ENCODE measurements at places on chromosomes 7 and 10.

DNA sequence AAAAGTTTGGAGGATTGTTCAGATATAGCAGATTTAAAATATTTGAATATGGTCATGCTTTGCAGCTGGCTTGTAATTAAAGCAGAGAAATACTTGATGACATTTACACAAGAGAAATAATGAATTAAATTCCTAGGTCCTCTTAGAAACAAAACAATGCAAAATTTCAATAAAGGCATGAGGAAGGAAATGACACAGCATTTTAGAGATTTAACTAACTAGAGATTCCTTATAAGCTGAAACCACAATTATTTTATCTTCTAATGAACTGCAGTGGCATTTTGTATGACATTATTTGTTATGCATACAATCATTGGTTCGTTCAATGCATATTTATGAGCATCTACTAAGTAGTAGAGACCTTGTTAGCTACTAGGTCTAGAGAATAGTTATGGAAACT lies 490.9 kb downstream of the ZWINT start:
- DNase-seq = no peak

- no peak for DNase-seq
Measured at GRCh38 chr10:109898666-109899355, 24.5 kb downstream of the XPNPEP1 start.

- no peak for DNase-seq
Measured at GRCh38 chr7:30630986-30631385, 36.3 kb downstream of the GARS1 start.

DNA sequence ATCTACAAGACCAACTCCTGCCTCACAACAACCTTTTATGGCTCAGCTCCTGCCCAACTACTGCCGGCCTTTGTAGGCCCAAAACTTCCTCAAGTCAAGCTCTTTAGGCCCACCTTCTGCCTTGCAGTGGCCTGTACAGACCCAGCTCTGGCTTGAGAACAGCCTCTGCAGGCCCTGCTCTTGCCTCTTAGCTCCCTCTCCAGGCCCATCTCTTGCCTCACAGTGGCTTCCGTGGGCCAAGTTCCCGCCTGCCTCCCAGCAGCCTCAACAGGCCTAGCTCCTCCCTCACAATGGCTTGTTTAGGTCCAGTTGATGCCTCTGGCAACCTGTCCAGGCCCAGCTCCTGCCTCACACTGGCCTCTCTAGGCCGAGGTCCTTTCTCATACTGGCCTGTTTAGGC lies 32.4 kb upstream of the VKORC1L1 start:
- no peak for DNase-seq

- DNase-seq = no peak
Measured at GRCh38 chr10:69451784-69452251, 553 bp downstream of the TSPAN15 start.

DNA sequence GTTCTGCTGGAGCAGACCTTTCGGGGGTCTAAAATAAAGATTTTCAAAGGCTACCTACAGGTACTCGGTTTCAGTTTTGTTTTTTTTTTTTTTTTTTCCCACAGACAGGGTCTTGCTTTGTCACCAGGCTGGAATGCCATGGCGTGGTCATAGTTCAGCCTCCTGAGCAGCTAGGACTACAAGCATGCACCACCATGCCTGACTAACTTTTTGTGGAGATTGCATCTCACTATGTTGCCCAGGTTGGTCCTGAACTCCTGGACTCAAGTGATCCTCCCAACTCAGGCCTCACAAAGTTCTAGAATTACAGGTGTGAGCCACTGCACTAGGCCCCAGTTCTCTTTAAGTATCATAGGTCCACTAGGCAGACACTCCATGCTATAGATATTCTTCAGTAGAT lies 34.5 kb downstream of the BAMBI start:
- DNase-seq = no peak

DNA sequence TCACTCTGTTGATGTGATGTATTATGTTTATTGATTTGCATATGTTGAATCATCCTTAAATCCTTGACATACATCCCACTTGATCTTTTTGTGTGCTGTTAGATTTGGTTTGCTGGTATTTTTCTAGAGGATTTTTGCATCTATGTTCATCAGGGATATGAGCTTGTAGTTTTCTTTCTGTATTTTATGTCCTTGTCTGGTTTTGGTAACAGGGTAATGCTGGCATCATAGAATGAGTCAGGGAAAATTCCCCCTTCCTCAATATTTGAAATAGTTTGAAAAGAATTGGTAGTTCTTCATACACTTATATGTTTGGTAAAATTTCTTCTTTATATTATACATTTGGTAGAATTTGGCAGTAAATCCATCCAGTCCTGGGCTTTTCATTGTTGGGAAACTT lies 89.4 kb upstream of the SLC13A1 start:
- no peak for DNase-seq

GRCh38 chr7:86747698-86748097 lies 104.0 kb downstream of the GRM3 start:
- DNase-seq = no peak

- DNase-seq = no peak
Measured at GRCh38 chr10:101671453-101671852, 23.5 kb downstream of the FBXW4 start.

- DNase-seq = no peak
Measured at GRCh38 chr7:102039706-102040105, 222.3 kb downstream of the CUX1 start.

DNA sequence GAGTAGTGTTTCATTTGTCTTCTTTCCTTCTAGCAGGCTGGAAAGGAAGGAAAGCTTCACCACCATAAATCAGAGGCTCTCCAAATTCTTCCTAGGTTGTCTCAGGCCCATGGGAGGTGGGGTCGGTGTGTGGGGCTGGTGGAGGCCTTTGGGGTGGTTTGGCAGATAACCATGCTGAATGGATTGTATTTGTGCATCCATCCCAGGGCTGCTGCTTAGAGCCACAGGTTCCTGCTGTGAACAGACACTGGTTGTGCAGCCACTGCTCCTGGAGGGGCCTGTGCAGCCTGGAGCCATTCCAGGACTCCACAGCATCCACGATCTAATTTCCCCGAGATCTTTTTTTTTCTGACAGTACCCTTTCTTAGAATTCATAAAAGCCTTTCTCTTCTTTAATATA lies 741.8 kb downstream of the SUGCT start:
- no peak for DNase-seq

DNA sequence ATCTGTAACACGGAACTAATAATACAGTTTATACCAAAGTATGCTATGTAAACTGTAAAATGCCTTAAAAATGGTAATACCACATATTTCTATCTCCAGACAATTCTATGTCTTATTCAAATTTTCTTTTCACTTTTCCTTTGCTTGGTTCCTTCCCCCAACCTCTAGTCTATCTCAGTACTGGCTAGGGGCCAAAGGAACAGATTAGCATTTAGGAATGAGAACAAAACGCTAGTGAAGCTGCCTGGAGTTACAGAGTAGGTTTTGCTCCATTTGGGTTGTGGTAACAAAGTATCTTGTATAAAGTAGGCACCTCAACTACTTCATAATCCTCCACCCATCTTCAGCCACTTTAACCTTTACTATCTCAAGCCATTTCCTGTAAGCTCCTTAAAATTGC lies 94.1 kb downstream of the HBP1 start:
- no peak for DNase-seq

DNA sequence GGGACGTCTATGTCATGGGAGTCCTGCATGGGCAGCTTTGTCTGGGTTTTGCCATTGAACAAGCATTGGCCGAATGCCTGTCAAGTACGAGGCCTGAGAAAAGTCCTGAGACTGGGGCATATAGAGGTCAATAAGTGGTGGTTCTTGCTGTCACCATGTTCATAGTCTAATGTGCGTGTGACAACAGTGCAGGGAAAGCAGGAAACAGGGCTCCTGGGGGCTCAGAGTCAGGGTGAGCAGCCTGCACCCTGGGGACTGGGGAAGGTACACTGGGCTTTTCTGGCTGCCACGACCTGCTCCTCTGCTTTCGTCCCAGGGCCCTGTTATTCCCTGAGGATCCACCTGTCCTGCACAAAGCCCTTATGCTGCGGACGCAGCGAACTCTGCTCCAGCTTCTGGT lies 21.3 kb downstream of the FAM241B start:
- DNase-seq = no peak

- DNase-seq = no peak
Measured at GRCh38 chr10:57579926-57580325, 687.8 kb downstream of the IPMK start.

GRCh38 chr10:93027508-93027907 lies 33.1 kb upstream of the CYP26C1 start:
- no peak for DNase-seq

GRCh38 chr7:50379082-50379481 lies 71.1 kb downstream of the FIGNL1 start:
- no peak for DNase-seq

- no peak for DNase-seq
Measured at GRCh38 chr10:99665304-99665703, 6.0 kb downstream of the ENTPD7 start.

DNA sequence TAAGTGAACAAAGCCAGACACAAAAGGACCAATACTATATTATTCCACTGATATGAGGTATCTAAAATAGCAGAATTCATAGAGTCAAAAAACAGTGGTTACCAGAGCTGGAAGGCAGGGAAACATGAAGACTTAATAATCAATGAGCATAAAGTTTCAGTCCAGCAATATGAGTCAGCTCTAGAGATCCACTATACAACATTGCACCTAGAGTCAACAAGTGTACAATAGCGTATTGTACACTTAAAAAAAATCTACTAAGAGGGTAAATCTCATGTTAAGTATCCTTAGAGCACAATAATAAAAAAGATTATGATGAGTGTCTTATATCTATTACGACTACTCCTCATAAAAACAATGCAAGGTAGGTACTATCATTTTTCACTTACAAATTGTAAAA lies 36.1 kb downstream of the C10orf90 start:
- DNase-seq = no peak

All from SW 1271 (cell line).